D721Med (cell line): ENCODE measurements at places on chromosomes 2 and 18.

DNA sequence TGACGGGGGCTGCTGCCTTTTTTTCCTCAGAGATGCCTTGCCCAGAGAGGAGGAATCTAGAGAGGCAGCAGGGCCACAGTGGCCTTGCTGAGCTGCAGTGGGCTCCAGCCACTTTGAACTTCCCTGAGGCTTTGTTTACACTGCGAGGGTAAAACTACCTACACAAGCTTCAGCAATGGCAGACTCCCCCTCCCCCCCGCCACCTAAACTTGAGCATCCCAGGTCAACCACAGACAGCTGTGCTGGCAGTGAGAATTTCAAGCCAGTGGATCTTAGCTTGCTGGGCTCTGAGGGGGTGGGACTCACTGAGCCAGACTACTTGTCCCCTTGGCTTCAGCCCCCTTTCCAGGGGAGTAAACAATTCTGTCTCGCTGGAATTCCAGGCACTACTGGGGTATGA, 11.8 kb downstream of the SYT4 start:
- no peak for DNase-seq

DNA sequence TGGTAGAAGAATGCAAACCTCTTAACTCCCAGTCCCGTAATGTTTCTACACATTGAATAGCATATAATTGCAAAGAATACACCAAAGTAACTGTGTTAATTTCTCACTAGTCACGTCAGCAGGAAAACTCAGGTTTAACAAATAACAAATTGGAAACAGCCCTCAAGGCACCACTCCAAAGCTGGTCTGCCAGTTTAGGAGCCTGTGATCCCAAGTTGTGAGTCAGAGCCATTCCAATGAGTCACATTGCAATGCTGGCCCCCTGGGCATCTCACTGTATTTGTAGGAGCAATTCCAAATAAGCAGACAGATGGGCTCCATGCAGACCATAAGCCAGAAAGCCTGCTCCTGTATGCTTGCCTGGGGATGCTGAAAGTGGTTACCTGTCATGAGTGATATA, 143.2 kb upstream of the SETBP1 start:
- DNase-seq = no peak

DNA sequence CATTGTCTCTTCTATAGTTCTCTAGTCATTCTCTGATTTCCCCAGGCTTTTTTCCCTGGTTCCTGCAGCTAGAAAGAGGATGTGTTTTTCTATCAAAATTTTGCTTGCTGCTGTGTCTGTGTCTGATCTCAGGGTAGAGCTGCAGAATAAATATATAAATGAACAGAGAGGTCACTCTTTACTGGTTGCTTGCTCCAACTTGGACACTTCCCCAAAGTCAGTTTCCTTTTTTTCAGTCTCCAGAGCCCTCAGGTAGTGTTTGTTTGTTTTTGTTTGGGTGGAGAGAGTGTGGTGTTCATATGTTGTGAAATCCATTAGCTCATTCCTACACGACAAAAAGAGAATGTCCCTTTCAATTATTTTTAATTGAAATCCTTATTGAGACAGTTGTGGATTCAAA, 85.8 kb downstream of the CERS6 start:
- no peak for DNase-seq

DNA sequence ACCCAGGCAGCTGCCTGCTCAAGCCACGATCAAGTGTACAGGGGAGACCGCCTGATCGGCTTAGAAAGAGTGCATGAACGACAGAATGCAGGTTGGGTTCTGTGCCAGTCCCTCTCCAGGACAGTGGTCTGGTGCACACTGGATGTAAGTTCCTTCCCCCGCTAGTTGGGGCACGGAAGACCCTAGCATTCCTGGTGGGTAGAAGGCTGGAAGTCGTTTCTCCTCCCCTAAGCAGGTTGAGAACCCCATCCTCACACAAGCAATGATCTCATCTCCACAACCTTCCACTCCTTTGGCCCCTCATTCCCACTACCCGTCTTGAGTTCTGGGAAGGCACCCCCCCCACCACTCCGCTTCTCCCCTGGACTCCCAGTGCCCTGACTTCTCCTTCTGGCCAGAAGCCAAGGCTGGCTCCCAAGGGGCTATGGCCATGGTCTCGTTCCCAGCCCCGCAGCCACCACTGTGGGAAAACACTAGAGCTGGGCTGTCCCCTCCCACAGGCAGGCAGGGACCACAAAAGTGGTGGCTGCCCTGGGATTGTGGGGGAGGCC, 1.4 kb upstream of the ANKRD39 start:
- DNase-seq = no peak

DNA sequence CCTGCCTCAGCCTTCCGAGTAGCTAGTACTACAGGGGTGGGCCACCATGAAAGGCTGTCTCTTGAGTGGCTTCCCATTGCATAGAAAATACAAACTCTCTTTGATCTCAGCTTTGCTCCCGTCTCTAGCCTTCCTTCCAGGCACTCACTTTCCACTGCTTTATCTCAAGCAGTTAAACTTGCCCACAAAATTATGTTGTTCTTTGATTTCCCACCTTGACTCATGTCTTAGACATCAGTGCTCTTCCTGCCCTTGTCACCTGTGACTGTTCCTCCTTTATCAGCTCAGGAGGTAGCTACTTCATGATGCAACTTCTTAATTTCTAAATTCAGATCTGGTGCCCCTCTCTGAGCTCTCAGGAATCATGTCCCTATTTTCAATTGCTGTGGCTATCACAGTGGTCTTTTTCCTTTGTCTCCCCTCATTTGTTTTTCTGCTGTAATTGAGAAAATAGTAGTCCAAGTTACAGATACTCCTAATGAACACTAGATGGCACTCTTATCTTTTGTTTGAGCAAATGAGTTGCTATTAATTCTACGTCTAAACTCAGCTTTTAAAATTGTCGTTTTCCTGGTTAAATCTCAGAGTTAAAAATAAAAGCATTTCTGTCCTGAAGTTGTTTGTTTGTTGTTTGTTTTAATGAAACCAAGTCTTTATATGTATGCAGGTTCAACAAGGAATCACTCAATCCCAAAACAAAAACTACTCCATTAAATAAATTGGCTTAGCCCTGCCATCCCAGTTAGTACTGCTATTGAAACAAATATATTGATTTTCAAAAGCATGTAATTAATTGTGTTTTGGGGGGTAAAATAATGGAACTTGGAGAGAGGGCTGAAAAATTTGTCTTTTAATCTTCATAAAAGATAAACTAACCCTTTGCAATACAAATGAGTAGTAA, 46.9 kb upstream of the GREB1L start:
- no peak for DNase-seq

DNA sequence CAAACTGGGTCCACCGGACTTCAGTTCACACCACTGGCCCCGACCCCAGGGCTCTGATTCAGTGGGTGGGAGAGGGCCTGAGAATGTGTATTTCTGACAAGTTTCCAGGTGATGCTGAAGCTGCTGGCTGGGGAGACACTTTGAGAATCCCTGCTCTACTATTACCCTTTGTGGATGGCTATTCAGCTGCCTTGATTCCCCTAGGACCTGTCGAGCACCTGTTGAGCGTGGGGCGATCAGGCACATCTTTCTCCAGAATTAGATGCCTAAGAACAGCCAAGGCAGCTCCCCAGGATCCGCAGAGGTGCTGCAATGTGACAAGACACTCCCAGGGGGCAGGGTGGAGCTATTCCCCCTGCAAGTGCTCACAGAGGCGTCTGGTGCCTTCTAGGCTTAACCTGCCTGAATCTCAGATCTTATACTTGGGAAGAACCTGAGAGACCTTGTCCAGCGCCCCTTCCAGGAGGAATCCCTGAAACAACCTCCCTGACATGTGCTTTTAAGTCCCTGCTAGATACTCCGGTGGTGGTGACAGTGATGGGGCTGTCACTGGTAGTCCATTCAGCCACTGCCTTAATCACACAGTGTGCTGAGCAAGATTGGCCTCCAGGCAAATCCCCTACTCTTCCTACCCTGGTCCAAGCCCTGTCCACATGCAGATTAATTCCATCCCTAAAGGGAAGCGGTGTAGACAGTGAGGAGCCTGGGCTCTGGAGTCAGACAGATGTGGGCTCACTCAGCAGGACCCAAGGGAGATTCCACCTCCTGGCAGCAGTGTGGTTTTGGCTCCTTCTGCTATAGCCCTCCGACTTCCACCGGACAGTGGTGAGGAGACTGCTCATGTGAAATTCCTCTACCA, 43.4 kb upstream of the OTOF start:
- no peak for DNase-seq

GRCh38 chr2:27798486-27798885, 27.0 kb downstream of the MRPL33 start:
- no peak for DNase-seq

DNA sequence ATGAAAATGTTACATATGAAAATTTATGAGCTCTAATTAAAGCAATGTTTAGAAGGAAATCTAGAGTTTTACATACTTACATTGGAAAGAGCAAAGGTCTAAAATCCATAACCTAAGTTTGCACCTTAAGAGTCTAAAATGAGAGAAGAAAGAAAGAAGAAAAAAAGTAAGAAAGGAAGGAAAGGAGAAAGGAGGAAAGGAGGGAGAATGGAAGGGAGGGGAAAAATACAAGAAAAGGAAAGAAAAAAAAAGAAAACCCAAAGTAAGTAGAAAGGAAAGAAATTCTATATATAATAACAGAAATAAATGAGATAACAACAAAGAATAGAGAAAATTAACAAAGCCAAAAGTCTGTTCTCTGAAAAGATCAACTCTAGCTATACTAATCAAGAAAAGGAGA, 122.6 kb downstream of the BCL2L11 start:
- DNase-seq = no peak

- DNase-seq = no peak
Measured at GRCh38 chr18:35267809-35268208, 22.2 kb downstream of the ZSCAN30 start.

- DNase-seq = no peak
Measured at GRCh38 chr2:67571785-67572718, 174.9 kb downstream of the ETAA1 start.
